ENCODE measurements at places on chromosomes 12 and 14.

GRCh38 chr14:58280954-58281787 lies 17.2 kb upstream of the ARID4A start:
- DNase-seq = no peak

GRCh38 chr14:90489306-90489705 lies 92.5 kb downstream of the CALM1 start:
- no peak for DNase-seq

GRCh38 chr14:88204221-88204620 lies 118.8 kb downstream of the KCNK10 start:
- no peak for DNase-seq

DNA sequence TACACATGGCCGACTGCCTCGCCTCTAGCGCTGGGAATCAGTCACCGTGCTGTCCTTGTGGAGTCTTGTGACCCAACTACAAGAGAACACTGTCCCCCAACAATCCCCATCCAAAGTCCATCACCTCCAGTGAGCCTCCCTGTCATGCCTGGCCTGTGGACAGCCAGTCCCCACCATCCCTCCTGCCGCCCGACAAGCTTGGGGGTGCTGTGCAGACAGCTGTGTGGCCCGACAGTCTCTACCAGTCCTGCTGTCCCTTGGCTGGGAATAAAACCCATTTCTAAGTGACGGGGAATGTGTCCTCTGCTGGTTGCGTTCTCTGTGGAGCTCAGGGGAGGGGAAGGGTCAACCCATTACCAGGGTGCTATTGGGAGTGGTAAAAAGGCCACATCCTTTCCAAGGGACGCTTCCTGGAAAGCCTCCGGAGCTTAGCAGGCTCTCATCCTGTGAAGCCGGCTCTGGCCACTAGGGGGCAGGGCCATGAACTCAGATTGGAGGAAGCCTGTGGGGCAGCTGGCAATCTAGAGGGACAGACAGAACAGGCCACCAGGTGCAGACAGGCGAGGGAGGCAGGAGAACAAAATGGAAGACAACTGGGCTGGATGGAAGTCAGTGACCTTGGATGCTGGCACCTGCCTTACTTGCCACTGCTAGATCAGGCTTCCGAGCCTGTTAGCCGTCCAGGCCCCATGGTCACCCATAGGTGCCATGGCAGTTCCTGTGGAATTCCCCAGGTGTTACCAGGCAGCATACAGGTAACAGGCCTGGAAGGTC lies 12.0 kb upstream of the BLTP3B start:
- peak; percentile 68 for DNase-seq

GRCh38 chr14:88852632-88853031 lies 28.2 kb downstream of the TTC8 start:
- DNase-seq = no peak

GRCh38 chr14:66228267-66228970 lies 257.8 kb upstream of the CCDC196 start:
- peak; percentile 2 for DNase-seq

All from NCI-H460 (cell line).